Activated CD4-positive, CD25-positive, alpha-beta regulatory T cell treated with anti-CD3 and anti-CD28 coated beads, Interleukin-2, amount 50 U/mL, for 16 hours (primary cell): ENCODE measurements at places on chromosomes 3 and 15.

- no peak for DNase-seq
Measured at GRCh38 chr15:82647835-82648256, 683 bp upstream of the CPEB1 start.

GRCh38 chr3:47017504-47018268, 38.2 kb downstream of the NBEAL2 start:
- DNase-seq, result no peak

DNA sequence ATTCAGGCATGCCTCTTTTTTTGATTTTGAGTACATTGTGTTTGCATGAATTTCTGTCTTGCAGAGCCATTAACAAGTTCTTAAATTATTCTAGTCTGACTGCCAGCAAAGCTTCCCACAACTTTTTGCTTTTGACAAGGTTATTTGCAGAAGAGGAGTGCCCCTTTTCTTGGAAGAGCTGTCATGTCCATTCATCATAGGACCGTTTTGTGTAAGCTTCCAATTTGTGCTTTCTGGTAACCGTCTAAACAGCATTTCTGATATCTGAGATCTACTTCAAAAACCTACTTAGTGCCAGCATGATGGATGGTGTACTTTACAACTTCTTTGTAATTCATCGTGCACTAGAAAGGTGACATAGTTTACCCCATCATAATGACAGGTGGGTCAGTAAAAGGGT, 379.7 kb downstream of the NAALADL2 start:
- DNase-seq, result no peak

GRCh38 chr15:78242128-78242527, 7.8 kb upstream of the ACSBG1 start:
- no peak for DNase-seq

GRCh38 chr3:33287672-33288282, 10.5 kb downstream of the FBXL2 start:
- DNase-seq, result no peak

DNA sequence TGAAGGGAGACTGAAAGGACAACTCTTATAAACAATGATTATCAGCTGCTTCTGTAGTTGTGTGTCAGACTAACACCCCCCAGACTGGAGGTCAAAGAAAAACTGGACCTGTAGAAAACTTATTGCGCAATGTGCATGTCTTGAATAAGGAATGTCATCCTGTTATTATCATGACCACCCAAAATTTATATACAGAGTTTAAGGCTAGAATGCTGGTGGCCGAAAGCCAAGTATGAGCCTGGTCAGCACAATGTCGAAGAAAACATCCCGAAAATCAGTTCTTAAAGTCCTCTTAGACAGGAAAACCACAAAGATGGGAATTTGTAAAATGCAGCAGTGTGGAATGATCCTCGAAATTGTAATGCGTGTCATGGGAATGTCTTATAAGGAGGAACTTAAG, 29.3 kb downstream of the RFTN1 start:
- no peak for DNase-seq

DNA sequence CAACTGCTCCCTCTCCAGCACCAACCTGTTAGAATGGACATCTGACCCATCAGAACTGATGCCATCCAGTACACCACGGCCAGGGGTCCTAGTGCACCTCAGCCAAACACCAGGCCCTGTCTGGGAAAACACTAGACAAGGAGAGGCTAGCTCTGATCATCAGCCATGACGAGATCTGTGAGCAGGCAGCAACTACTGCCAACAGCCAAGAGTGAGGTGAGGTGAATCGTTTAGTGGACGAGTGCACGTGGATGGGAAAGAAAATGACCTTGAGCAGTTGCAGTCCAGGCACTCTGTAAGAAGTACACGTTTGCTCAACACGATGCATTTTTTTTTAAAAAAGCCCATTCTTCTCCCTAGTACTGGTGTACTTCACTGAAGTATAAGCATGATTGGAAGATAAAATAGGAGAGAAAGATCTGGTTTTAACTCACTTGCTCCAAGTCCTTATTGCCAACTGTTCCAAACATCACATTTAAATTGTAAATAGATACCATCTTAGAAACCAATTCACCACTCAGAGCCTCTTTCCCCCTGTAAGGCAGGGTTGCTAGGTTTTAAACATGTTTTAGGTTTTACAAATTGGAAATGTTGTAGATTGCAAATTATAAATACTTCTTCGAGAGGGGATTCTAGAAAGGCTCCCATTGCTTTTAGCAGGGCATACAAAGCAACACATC, 5.7 kb downstream of the ST8SIA2 start:
- no peak for DNase-seq

- no peak for DNase-seq
Measured at GRCh38 chr3:32138545-32139104, 32.2 kb downstream of the GPD1L start.
